NCI-H510A treated with DMSO at 0.1 percent for 48 hours (cell line): ENCODE measurements at places on chromosomes 3 and 15.

GRCh38 chr3:8702560-8702959 is 31.0 kb upstream of the CAV3 start:
- no peak for DNase-seq

DNA sequence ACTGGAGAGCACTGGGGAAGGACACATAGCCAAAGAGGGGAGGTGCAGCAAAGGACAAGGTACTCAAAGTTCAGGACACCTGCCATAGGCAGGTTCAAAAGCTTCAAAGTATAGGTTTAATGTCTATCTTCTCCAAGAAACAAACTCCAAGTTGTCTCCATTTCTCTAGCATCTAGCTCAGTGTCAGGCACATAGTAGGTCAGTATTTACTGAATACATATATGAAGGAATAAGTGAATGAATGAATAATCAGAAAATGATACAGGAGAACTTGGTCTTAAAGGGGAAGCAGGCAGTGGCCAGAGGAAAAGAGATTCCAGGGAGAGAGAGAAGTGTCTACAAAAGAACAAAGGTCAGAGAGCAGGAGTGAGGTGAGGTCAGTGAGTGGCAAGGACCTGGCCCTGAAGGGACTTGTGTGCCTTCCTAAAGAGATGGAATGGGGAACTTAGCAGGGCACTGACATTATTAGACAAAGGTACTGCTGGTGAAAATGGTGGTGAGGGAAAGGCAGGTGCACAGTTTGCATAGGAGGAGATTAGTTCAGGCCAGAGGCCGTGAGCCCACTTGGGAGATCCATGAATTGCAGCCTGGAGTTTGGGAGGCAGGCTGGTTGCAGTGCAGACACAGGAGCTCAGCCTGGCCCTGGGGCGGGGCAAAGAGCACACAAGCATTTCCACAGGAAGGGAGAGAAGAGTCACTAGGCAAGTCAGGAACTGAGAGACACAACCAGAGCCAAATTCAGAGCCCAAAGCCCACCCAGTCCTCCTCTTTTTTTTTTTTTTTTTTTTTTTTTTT is 21.4 kb downstream of the TBC1D2B start:
- no peak for DNase-seq

DNA sequence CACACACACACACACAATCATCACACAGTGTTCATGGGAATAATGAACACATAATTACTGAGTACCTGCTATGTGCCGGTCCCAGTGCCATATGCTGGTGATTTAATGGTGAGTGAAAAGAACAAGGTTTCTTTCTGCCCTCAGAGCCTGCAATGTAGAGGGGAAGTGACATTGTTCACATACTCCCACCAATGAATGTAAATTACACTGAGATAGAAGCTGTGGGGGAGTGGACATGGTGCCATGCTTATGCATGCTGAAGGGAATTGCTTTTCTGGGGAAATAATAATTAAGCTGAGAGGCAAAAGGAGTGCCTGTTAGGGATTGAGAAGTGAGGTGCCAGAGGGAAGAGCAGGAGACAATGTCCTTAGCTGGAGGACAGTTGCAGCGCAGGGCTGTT is 175.1 kb downstream of the MFSD1 start:
- DNase-seq: no peak

DNA sequence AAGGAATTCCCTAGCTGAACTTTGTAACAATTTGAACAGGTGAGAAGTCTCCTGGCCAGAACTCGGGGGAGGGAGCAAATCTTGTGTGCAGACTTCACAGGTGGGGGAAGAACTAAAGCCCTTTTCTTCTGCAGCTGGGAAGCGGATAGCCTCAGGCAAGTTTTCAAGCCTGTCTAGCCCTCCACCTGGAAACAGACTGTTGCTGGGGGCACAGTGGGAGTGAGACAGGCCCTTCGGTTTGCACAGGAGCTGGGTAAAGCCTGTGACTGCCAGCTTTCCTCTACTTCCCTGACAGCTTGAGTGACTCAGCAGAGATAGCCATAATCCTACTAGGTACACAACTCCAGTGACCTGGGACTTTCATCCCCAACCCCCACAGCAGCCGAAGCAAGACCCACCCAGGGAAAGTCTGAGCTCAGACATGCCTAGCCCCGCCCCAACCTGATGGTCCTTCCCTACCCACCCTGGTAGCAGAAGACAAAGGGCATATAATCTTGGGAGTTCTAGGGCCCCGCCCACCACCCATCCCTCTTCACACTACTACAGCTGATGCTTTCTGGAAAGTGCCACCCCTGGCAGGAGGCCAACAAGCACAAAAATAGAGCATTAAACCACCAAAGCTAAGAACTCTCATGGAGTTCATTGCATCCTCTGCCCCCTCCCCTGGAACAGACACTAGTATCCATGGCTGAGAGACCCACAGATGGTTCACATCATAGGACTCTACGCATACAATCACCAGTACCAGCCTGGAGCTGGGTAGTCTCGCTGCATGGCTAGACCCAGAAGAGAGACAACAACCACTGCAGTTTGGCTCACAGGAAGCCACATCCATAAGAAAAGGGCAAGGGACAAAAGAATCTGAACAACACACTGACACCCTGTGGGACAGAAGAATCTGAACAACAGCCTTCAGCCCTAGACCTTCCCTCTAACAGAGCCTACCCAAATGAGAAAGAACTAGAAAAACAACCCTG is 479.0 kb downstream of the RAP2B start:
- no peak for DNase-seq

- DNase-seq: no peak
Observed at GRCh38 chr3:107201146-107201545, 176.1 kb upstream of the CCDC54 start.

DNA sequence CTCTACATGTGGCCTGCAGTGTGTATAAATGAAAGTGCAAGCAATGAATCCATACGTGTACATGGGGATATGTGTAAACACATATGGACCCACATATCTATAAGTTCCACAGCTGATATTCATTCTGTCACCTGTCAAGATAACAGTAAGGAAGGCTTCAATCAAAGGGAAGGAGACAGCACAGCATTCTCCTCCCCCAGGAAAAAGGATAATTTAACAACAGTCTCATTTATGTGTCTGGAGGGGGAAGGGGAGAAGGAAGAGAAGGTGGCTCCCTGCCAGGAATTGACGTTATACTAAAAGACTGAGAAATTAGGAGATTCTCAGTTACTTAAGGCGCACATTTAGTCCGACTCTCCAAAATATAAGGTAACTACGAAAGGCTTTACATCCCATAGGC is 345.9 kb downstream of the FOXP1 start:
- no peak for DNase-seq

DNA sequence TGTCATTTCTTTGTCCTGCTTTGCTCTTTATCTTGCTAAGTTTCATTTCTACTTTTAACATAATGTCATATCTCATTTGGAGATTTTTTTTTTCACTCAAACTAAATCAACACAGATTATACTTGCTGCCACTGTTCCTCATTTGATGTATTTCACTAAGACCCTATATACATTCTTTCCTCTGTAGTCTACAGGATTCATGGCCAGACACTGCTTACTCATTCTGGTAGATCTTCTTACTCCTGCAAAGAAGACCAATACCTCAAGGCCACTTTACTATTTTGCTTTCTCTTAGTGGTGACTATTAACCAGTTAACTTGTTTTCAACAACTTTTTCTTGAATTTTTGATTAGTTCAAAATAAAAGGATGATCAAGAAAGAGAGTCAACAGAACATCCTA is 26.6 kb downstream of the SLC24A5 start:
- DNase-seq: no peak

DNA sequence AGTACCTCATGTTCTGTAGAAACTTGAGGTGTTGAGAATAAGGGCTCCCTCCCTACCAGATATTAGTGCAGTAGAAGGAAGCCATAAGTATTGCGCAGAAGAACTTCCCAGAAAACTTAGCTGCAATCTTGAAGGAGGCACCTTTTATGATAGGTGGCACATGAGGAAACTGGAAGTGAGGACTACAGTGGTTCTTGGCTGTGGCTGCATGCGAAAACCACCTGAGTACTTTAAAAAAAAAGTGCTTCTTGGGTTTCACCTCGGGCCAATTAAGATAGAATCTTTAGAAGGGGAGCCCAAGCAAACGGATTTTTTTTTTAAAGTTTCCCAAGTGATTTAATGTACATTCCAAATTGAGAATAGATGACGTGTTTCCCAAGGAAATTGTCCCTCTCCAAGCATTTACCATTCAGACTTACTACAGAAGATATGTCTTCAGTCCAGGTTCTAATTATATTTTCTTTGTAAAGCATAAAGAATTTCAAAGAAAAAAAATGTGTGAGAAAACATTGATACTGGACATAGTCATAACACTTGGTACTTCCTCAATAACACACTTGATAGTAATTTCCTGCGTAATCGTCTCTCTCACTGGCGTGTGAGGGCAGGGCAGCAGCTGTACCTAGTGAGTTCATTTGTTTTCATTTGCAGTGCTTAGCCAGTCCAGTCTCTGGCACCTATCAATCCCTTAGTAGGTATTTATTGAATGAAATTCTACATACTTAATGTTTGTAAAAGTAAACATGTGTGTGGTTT is 12.3 kb upstream of the NR1I2 start:
- DNase-seq: peak; percentile 34

- DNase-seq: no peak
Observed at GRCh38 chr3:80533553-80533952, 765.8 kb upstream of the ROBO1 start.

GRCh38 chr15:92471288-92471687 is 77.6 kb downstream of the ST8SIA2 start:
- no peak for DNase-seq

- peak; percentile 44 for DNase-seq
Observed at GRCh38 chr3:64441861-64442260, 216.6 kb upstream of the PRICKLE2 start.

GRCh38 chr3:169186596-169186995 is 476.9 kb downstream of the MECOM start:
- DNase-seq: no peak

GRCh38 chr3:36649125-36649524 is 115.2 kb downstream of the DCLK3 start:
- DNase-seq: no peak

- no peak for DNase-seq
Observed at GRCh38 chr15:85479071-85479647, 98.8 kb downstream of the AKAP13 start.

GRCh38 chr3:160331127-160331937 is 67.7 kb downstream of the IFT80 start:
- DNase-seq: no peak

DNA sequence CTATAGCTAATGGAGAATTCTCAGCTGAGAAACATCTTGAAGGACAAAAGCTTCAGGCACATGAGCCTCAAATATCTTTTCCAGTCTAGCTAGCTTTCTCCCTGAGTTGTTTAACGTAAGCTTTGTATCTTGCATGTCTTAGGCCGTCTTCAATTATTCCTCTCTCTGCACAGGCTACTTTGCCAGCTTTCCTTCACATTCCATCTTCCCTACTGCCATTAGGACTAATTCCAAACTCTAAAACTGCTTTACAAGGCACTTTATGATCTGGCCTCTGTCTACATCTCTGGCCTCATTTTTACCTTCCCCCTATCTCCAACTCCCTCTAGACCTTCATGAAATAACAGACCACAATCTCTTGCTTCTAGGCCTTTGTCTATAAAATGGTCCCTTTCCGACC is 171.4 kb downstream of the GREM1 start:
- no peak for DNase-seq

DNA sequence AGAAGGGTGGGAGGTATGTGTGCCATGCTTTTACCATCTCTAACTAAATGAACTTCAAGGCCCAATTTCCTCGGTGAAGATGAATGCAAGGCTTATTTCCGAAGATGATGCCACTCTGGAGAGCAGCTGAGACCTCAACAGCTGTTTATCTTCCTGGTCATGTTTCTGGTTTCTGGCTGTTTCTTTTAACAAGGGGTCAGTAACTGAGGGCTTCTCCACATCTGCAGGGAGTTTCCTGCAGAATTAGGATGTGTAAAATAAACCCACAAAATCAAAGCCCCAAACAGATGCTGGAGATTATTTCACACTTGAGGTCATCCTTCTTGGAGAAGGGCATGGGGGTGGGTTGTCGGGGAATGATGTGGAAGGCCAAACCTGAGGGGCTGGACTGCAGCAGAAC is 220.3 kb downstream of the THSD4 start:
- no peak for DNase-seq

DNA sequence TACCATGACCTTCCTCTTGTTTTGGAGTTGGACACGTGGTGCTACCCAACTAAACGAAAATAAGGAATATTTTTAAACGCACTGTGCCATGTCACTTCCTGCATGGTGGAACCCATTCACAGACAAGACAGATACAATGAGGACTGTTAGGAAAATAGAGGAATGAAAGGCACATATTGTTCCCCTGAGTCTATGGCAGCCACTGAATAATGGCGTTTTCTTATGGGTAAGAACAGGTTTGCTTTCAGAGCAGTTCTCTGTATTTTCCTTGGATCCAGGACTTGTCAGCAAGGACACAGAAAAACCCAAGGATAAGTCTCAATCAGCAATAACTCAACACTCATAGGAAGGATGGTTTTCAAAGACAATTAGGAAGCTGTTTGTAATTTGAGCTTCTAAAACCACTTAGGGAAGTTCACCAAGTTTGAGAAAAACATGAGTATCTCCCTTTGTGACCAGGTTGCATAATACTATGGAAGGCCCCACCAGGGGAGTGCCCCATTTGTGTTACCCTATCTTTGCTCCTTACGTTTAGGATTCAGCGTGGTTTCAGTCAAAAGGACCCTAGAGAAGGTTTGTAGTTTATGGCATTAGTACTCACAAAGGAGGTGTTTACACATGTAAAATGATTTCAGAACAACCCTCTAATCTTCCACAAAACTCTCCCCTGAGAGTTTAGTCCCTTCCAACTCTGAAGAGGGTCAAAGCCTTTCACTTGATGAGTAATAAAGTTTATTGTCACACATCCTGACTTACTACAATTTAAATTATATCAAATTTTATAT is 487.2 kb upstream of the ATP11B start:
- peak; percentile 41 for DNase-seq

- peak; percentile 34 for DNase-seq
Observed at GRCh38 chr3:63863150-63864007, at the start of the genes ATXN7 and THOC7. ATXN7 (plus strand) TSS chr3:63863867; CDS start chr3:63912599, 48,732 bp downstream. THOC7 (minus strand) TSS chr3:63863805; CDS start chr3:63863790, 15 bp downstream.

DNA sequence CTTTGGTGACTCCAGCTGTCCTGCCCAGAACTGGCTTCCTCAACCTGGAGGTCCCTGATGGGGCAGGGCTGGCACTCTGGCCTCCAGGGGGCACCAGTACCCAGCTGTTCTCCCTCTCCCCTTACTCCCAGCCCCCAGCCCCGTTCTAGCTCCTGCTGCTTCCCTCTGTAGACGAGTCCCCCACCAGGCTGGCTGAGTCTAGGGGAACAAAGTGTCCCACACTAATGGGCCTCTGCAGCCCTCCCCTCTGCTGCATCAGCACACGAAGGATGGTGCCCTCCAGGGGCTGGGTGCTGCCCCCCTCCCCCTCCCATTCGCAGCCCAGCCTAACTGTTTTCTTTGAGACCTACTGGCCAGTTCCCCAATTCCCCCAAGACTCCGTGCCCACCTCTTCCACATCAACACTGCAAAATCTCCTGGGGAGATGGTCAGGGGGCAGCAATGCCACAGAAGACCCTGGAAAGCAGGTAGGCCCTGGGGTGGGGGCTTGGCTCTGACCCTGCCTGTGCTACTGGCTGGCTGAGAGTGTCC is 4.2 kb downstream of the RHCG start:
- no peak for DNase-seq

GRCh38 chr3:42503957-42504333 is 1.5 kb downstream of the VIPR1 start:
- no peak for DNase-seq
